ENCODE measurements at places on chromosomes 5 and 9.

DNA sequence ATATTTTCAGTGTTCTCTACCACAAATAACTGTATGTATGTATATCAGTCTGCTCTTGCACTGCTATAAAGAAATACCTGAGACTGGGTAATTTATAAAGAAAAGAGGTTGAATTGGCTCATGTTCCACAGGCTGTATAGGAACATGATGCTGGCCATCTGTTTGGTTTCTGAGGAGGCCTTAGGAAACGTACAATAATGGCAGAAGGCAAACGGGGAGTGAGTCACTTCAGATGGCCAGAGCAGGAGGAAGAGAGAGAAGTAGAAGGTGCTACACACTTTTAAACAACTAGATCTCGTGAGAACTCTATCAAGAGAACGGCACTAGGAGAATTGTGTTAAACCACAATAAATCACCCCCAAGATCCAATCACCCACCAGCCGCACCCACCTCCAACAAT is 121.7 kb downstream of the ADAMTS6 start:
- no peak for DNase-seq

- DNase-seq: no peak
Observed at GRCh38 chr5:21654556-21654955, 1198.6 kb downstream of the CDH12 start.

DNA sequence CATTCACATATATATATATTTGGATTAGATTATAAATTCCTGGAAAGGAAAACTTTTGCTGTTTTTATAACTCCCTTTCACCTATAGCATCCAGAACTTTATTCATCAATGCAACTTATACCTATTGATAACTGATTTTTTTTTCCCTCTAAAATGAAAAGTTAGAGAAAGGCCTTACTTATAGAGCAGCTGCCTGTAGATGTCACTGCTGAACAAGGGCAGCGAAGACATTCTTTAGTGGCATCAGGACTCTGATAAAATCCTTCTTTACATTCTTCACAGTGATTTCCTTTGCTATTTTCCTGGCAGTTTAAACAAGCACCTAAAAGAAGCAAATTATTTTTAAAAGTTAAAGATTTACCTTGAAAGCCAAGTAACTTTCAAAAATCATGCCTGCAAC is 32.3 kb upstream of the CDK5RAP2 start:
- no peak for DNase-seq

DNA sequence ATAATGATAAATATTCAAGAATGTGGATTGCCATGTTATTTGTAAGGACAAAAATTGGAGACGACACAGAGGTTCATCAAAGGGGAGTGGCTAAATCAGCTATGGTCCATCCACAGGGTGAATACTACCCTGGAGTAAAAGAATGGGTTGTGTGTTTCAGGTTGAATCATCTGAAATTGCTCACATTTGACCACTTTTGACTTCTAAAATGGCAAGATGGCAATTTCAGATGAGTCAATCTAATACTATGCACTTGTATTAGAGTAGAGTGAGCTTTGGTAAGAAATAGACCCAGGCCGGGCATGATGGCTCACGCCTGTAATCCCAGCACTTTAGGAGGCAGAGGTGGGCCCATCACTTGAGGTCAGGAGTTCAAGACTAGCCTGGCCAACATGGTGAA is 131.8 kb downstream of the GAPVD1 start:
- no peak for DNase-seq

- DNase-seq: no peak
Observed at GRCh38 chr9:117826837-117827236, 122.6 kb downstream of the TLR4 start.

DNA sequence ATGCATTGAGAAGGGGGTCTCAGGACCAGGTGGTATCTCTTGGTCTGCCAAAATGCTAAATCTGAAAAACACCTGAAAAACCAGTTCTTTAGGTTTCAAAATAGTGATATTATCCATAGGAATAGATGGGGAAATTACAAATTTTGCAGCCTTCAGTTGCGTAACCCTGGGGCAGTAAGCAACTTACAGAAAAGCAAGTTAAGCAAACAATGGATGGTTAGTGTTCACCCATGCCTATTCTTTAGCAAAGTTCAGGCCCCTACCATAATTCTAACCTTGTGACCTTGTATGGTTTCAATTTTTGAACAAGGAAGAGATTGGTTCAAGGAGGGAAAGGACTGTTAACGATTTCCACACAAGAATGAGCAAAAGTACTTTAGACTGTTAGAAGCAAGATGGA is 24.5 kb downstream of the GLRX start:
- DNase-seq: no peak

- no peak for DNase-seq
Observed at GRCh38 chr5:143471666-143472464, 68.4 kb upstream of the NR3C1 start.

- DNase-seq: no peak
Observed at GRCh38 chr9:98790134-98790841, 6.1 kb downstream of the ANKS6 start.

- no peak for DNase-seq
Observed at GRCh38 chr5:138661291-138661960, 86.2 kb upstream of the HSPA9 start.

GRCh38 chr9:35604578-35605350 is at the start of gene TESK1:
TSS of gene TESK1 (plus strand) at chr9:35605262. CDS start at chr9:35605620, 358 bp downstream.
- peak; percentile 58 for DNase-seq

DNA sequence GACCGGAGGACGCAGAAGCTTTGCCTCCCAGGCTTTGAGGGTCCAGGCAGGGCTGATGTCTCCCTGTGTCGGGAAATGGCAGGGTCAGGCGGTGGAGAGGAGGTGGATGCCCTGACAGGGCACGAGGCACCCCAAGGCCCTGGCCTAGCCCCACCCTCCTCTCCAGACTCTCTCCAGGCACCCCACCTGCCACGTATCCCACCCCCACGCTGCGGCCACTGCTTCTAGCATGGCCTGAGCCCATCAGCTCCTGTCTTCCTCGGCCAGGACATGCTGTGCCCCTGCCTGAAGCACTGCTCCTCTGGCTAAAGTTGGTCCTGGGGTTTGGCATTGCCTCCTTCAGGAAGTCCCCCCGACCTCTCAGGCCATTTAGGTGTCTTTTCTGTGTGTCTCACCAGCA is 64.2 kb upstream of the RXRA start:
- DNase-seq: no peak

GRCh38 chr5:9042241-9042640 is 503.6 kb downstream of the SEMA5A start:
- no peak for DNase-seq

DNA sequence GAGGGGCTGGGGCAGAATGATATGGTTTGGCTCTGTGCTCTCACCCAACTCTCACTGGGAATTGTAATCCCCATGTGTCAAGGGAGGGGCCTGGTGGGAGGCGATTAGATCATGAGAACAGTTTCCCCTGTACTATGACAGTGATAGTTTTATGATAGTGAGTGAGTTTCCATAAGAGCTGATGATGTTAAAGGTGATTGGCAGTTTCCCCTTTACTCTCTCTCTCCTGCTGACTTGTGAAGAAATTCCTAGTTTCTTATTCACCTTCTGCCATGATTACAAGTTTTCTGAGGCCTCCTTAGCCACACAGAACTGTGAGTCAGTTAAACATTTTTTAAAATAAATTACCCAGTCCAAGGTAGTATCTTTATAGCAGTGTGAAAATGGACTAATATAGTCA is 120.4 kb upstream of the CDH9 start:
- no peak for DNase-seq

GRCh38 chr9:72509053-72509452 is 12.4 kb upstream of the TMC1 start:
- no peak for DNase-seq

- DNase-seq: no peak
Observed at GRCh38 chr5:154997746-154998145, 15.8 kb upstream of the KIF4B start.

DNA sequence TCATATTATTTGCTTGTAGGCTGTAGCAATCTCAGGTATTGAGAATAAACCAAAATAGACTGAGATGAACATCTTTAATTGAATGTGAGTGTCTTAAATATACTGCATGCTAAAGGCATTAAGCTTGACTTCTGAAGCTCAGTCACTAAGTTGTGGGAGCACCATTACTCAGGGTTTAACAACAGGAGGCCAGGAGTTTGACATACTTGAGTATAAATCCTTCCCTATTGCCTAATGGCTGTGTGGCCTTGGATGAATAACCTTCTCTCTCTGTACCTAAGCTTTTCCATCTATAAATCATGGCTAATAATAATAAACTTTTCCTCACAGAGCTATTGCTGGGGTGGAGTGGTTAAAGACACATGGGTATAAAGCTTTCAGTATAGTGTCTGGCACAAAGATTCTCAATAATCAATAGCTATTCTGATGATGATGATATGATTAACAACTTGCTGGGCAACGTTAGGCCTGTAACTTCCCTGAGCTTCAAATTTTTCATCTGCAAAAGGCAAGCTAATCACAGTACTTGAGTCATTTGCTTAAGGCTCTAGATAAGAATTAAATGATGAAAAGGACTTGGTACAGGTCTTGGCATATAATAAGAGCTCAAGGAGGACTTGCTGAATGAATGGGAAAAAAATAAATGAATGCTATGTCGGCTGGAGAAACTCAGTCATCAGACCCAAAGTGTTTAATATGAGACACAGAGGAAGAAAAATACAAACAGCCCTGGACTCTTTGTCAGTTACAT is 174.0 kb upstream of the IL12B start:
- DNase-seq: no peak

GRCh38 chr5:28850320-28850921 is 1812.0 kb upstream of the CDH9 start:
- no peak for DNase-seq

DNA sequence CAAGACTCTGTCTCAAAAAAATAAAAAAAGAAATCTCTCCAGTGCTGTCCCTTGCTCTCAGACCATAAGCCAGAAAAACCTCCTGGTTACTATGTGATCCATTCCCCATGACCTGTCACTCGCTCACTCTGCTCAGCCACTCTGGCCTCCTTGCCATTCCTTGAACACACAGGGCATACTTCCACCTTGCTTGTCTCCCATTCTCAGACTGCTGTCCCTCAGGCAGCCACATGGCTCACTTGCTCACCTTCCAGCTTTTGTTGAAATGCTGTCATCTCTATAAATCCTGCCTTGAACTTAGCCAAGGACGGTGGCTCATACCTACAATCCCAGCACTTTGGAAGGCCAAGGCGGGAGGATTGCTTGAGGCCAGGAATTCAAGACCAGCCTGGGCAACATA is 82.9 kb downstream of the UGCG start:
- no peak for DNase-seq

GRCh38 chr9:34499076-34499475 is 23.7 kb downstream of the ENHO start:
- DNase-seq: no peak

GRCh38 chr5:10725636-10726035 is 35.4 kb downstream of the DAP start:
- no peak for DNase-seq

DNA sequence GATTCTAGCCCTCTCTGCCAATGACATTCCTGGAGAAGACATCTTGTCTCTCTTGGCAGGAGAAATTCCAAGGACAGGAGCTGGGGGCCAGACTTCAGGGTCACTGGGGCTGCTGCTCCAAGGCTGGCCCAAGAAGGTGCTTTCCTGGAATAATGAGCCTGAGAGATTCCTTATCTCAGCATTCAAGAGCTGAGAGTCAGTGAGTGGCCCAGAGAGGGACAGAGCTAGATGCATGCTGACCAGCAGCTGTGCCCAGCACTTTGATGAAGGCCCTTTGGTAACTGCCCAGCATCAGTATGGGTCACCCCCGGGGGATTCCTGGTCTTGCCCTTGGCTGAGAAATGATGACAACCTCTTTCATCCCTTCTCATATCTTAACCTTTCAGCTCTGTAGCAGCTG is 47.7 kb upstream of the CTNNA1 start:
- no peak for DNase-seq

GRCh38 chr9:5184776-5185175 is 663 bp downstream of the INSL6 start:
- DNase-seq: no peak

GRCh38 chr5:65050140-65050539 is 281.4 kb downstream of the CWC27 start:
- no peak for DNase-seq

DNA sequence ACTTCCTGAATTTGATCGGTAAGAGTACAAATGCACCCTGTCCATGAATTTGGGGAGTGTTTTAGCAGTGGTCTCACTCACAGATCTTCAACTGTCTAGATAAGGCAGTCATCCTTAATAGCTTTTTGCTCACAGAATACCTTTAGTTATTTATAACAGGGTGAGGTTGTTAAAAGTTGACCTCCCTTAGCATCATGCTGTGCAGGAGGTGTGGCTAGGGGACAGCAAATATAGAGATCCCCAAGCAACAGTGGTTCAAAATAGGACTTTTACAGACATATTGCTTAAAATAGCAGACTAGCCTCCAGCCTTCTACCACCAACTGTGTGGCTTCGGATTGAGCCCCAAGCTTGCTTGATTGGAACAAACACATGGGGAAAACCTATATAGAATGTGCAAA is 724.4 kb downstream of the TLE1 start:
- no peak for DNase-seq

DNA sequence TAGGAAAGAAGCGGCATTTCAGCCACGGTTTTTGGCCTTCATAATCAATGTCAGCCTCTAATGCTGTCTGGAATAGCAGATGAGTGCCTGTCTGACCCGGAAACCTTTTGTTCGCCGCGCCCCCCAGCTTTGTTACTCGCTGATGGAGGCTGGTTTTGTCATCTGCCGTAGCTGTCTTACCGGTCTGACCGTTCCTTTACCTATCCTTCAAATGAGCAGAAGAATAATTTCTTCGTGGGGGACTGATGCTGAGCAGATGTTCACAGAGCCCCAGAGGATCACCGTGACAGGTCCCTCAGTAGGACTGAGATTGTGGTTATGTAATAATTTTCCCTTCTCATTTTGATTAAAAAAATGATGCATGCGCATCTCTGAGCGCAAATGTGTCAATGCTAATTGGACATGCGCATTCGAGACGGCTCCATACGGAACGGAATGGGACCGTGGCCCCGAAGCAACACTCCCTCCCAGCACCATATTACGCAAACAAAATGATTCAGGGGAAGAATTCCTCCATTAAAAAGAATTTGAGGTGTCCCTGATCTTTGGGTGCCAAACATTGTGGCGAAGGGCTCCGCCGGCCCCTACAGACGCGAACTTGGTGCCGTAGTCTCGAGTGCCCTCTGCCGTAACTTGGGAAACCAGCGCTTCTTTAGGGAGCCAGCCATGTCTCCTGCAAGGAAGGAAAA is 27.6 kb downstream of the TLX3 start:
- DNase-seq: no peak

DNA sequence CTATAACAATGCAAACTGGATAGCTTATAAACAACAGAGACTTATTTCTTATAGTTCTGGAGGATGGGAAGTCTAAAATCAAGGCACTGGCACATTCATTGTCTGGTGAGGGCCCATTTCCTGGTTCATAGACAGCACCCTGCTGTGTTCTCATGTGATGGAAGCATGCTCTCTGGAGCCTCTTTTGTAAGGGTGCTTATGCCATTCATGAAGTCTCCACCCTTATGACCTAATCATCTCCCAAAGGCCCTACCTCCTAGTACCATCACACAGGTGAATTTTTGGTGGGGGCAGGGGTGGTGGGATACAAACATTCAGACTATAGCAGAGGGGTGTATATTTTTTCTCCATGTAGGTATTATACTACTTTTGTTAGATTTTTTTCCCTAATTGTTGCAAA is 92.4 kb downstream of the UNC13B start:
- DNase-seq: no peak

GRCh38 chr5:72157625-72157962 is 50.3 kb downstream of the MAP1B start:
- DNase-seq: no peak

- no peak for DNase-seq
Observed at GRCh38 chr5:126268697-126269315, 154.4 kb upstream of the GRAMD2B start.

GRCh38 chr9:125635888-125636287 is 71.1 kb downstream of the MAPKAP1 start:
- DNase-seq: no peak
